ENCODE measurements at places on chromosomes 5 and 9. TPM values are rescaled to one million over a fixed set of nuclear protein-coding genes. Genes with fewer than 3 reads are reported as not detected.

The TBC1D2 gene
- total RNA-seq = 2.0 TPM

The FBXW11 gene
- total RNA-seq = 59.3 TPM

The CDO1 gene
- 9.2 TPM for total RNA-seq

The NUTM2G gene
- total RNA-seq = not detected

The PCDHA8 gene
- not detected for total RNA-seq

The PRLR gene
- total RNA-seq = 0.86 TPM

The SCGB3A2 gene
- not detected for total RNA-seq

The PAEP gene
- total RNA-seq = not detected

The PCDHA3 gene
- not detected for total RNA-seq

The BHMT gene
- total RNA-seq = 0.11 TPM

The SPATA24 gene
- 17.1 TPM for total RNA-seq

The PCA3 gene
- total RNA-seq = not detected

The SOWAHA gene
- 0.13 TPM for total RNA-seq

The PCDHGA6 gene
- 6.7 TPM for total RNA-seq

The BNC2 gene
- 3.9 TPM for total RNA-seq

The IL13 gene
- total RNA-seq = not detected

The TRAPPC13 gene
- 18.3 TPM for total RNA-seq

The PCDH12 gene
- 9.2 TPM for total RNA-seq

The PURA gene
- 22.2 TPM for total RNA-seq

The IFNA2 gene
- not detected for total RNA-seq

The RIOK2 gene
- total RNA-seq = 21.0 TPM

The SH3RF2 gene
- 309 TPM for total RNA-seq

The MAP3K1 gene
- 5.6 TPM for total RNA-seq

The CRHBP gene
- total RNA-seq = 0.27 TPM

The SOHLH1 gene
- not detected for total RNA-seq

The IL3 gene
- total RNA-seq = not detected

The SLC6A18 gene
- not detected for total RNA-seq

The ENC1 gene
- total RNA-seq = 2.3 TPM

The FCHO2 gene
- 19.7 TPM for total RNA-seq

The LCN9 gene
- total RNA-seq = not detected

The ABCA2 gene
- 26.7 TPM for total RNA-seq

The PNPLA7 gene
- total RNA-seq = 12.2 TPM

The SLC25A2 gene
- total RNA-seq = 0.16 TPM

The BTNL8 gene
- not detected for total RNA-seq

The TLR4 gene
- total RNA-seq = 15.6 TPM

The RNF183 gene
- not detected for total RNA-seq

The LHX3 gene
- total RNA-seq = not detected

The AIF1L gene
- 22.8 TPM for total RNA-seq

The PTBP3 gene
- total RNA-seq = 13.7 TPM

The ENTREP1 gene
- 18.7 TPM for total RNA-seq

The MARCOL gene
- total RNA-seq = not detected

The ECSCR gene
- total RNA-seq = 18.0 TPM

The MAMDC4 gene
- 13.2 TPM for total RNA-seq

The NDUFA8 gene
- total RNA-seq = 294 TPM

The ANKRD18B gene
- not detected for total RNA-seq

The LCN2 gene
- not detected for total RNA-seq

The C8G gene
- 1.1 TPM for total RNA-seq

The GNA14 gene
- 1.9 TPM for total RNA-seq

The CDH9 gene
- total RNA-seq = not detected

The TMEM215 gene
- not detected for total RNA-seq
